ENCODE measurements at places on chromosomes 2 and 18.

GRCh38 chr2:67436221-67436620 is 39.1 kb downstream of the ETAA1 start:
- no peak for DNase-seq

DNA sequence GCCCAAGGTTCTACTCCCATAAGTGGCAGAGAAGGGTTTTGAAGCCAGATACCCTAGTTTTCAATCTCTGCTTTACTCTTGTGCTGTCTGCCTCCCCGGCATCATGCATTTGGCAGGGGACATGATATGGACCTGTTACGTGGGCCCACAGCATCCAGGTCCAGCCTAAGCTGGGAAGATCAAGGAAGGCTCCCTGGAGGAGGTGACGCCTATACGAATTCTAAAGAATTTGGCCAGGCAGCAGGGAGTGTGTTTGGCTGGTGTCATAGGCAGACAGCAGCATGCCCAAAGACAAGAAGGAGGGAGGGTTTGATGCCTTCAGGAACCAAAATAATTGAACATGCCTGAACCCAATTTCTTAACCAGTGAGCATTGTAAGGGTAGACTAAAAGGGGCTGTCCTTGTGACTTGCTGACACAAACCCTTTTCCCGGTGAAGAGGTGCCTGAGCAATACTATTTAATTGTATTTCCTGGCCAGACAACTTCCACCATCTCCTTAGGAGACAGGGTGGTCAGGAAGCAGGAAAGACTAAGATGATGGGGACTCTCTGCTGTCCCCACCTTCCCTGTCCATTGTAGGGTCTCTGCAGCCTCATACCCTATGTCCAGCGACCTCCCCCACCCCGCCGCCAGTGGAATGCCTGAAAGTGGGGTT is 21.3 kb downstream of the NRP2 start:
- no peak for DNase-seq

DNA sequence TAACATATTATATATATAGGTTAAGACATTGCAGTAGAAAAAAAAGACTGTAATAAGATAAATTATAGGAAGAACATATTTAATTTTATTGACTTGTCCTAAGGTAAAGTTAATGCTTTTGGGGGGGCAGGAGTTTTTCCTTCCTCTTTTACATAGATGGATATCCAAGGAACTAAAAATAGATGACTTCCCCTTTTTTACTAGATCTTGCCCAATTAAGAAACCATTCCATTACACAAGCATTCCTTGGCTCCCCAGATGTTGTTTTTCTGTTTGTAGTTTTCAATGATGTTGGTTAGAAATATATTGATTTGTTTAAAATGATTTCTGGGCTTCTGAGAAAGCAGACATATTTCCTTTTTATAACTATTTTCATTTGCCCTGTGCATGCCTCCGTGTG is 22.4 kb upstream of the PMAIP1 start:
- no peak for DNase-seq

GRCh38 chr2:169393068-169393590 is 30.8 kb upstream of the LRP2 start:
- peak; percentile 21 for DNase-seq

- DNase-seq, result no peak
These were observed 160.5 kb upstream of the STK17B start for GRCh38 chr2:196331851-196332250.

- DNase-seq, result no peak
These were observed 59.4 kb downstream of the DGKD start for GRCh38 chr2:233413559-233414272.

GRCh38 chr2:242052421-242052820 is 182.9 kb downstream of the RTP5 start:
- DNase-seq, result no peak
